Stimulated activated CD4-positive, alpha-beta T cell treated with anti-CD3 and anti-CD28 coated beads, TNF-alpha, amount 100 ng/mL, for 1 hour (primary cell): ENCODE measurements at places on chromosomes 5 and 9.

GRCh38 chr9:124348363-124348762, 66.9 kb downstream of the PSMB7 start:
- no peak for DNase-seq

DNA sequence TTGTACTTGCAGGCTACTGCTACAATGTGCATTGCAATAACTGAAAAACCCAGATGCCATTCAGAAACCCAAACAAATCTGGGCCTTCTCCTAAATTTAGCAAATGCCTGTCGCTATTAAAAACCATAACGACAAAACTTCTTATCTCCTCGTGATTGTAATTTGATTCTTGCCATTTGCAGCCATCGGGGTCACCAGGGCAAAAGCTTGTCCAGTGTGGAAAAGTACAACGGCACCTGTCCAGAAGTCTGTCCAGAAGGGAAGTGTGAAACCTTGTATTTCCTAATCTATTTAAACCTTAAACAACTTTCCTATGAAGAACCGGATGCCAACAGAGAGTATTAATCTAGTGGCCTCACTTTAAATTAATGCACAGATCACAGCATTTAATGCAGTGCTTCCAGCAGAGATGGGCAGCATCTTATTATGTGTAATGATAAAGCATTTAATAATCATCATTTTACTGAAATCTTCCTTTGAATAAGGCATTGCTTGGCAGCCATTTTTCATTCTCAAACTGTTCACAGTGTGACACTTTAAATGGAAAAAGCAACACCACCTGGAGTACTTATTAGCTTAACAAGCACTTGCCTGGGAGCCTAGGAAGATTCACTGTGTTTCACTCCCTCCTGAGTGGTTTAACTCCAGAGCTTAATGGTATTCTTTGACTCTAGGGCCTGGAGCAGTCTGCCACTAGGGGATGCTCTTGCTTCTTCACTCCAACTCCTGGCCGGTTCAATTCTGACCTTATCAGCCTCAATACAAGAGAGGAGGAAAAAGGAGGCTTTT, 4.9 kb upstream of the C7 start:
- DNase-seq: no peak

DNA sequence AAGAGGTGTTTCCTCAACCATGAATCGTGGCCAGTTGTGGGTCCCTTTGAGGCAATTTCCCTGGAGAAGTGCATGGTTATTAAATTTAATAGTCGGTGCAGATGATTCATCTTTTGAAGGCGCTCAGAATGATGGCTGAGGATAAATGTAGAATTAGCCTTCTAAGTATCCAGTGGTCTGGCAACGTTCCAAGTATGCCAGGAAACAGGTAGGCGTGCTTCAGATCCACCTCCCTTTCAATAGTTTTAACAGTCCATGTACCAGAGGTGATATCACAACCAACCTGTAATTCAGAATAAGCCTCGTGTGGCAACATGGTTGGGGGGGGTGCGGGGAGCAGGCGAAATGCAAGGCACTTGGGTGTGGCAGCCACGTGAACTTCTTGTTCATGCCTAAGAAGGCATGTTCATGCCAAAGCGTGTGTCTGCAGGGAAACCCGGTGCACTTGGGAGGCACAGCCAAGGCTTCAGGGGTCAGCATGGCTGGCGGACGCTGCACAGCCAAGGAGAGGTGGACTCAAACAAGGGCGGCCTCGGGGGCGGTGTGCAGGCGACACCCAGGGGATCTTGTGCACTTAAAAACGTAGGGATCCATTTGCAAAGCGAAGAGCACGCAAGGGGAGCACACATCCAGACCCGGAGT, 5.2 kb upstream of the NKD2 start:
- no peak for DNase-seq

DNA sequence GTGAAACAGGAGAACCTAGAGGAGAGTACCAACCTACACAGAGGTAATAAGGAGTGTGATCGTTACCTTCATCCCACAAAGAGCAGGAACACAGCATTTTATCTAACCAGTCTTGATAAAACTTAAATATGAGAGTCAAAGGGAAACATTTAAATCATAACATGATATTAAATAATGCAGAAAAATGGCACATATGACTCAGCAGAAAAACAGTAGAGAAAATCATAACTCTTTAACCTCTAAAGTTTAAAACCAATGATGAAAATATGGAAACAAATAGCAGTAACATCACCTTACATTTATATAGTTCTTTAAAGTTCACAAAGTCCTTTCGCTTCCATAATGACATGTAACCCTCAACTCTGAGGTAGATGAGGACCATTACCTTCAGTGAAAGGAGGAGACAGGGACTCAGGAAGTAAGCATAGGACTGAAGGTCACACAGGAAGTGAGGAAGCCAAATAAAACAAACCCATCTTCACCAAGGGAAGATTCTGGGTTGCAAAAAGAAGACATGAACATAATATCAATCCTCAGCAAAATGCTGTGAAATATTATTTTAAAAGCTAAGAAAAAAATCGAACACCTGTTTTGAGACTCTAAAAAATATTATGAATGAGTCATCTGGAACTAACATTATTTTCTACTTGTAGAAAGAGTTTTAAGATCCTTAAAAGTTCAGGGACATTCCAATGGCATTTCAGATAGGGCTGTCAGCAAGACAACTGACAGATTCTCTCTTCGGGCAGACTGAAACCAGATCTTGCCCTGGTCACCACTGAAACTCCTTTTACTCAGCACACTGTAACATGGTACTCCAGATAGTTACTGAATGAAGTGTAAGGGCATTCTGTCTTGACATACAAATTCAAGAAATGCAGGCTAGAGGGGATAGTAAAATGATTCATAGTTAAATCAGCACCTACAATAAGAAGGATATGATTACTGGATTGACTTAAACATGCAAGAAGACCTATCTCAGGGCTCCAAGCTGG, 148.5 kb downstream of the EPB41L4A start:
- DNase-seq: no peak

DNA sequence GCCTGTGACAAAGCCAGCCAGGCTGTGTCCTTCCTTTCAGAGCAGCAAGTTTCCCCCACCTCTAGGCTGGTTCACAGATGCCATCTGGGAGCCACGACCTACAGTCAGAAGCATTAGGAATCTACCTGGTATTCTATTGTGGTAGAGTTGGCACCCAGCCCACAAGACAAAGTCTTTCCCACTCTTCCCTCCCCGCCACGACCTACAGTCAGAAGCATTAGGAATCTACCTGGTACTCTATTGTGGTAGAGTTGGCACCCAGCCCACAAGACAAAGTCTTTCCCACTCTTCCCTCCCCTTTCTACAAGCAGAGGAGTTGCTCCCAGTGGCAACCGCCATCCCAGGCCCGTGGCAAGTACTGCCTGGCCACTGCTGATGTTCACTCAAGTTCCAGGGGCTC, 157.8 kb upstream of the TNC start:
- DNase-seq: no peak

DNA sequence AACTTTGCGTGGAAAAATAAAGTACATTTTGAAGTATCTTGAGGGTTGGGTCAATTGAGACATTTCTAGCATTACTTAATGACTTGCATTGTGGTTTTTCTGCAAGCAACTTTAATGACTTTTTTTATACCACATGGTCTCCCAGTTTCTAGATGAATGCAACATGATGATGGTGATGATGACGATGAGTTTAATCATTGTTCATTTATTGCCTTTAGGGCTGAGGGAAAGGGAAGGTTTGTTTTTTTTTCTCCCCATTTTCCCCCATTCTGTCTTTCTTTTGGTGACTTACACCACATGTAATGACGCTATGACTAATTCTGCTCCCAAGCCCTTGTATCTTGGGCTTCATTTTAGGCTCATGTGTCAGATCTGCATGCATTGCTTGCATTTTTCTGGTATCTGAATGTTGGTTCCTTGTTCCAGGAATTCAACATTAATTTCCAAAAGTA, 57.7 kb upstream of the NXNL2 start:
- DNase-seq: no peak
